GM12892 (cell line): ENCODE measurements at places on chromosomes 7 and 10.

DNA sequence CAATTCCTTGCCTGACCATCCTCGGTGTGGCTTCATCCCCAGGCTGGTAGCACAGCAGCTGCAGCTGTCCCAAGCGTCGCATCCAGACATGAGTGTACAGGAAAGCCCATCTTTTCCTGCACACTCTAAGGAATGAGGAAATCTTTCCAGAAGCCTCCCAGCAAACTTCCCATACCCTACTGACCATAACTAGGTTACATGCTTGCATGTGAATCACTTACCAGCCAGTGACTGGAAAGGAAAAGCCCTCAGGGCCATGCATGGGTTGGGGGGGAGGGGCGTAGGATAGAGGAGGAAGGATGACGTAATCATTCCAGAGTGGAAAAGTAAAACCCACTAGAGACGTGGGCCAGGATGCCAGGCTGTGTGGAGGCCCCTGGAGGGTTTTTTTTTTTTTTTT, 18.9 kb upstream of the ZNF212 start:
- no peak for DNase-seq

GRCh38 chr7:120997882-120998474, 9.5 kb downstream of the CPED1 start:
- DNase-seq, result no peak

DNA sequence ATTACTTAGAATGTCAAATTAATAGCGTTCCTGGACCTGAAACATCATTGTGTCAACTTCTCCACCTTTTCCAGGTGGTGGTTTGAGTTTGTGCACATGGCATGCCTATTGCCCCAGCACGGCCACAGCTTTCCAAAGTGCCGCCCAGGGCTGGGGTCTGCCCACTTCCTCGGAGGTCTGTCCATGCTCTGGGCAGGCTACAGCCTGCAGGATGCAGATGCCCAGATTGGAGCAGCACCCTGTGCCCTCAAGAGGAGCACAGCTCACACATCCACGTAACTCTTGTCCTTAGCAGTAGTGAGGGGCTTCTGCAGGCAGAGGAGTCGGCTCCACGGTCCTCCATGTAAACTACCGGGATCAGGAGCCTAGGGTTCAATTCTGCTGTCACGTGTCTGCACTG, 238.6 kb downstream of the EBF3 start:
- no peak for DNase-seq

DNA sequence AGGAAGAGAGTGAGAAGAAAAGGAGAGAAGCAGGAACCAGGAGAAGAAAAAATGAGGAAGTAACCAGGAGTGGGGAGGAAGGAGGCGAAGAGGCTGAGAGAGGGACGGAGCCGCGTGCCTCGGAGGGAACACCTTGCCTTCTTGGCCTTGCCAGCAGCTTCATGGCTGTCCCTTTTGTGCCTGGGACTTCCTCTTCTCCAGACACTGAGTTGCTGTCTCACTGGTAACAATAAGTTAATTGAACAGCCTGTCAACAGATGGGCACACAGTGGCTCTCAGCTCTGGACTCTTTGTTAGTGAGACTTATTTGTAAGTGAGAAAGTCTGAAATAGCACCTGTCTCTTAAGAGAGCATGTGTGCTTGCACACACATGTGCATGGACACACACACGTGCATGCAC, 83.2 kb downstream of the GATA3 start:
- no peak for DNase-seq

GRCh38 chr7:41889472-41889871, 186.6 kb upstream of the INHBA start:
- no peak for DNase-seq

GRCh38 chr10:101564490-101564991, 23.5 kb downstream of the POLL start:
- DNase-seq, result no peak

DNA sequence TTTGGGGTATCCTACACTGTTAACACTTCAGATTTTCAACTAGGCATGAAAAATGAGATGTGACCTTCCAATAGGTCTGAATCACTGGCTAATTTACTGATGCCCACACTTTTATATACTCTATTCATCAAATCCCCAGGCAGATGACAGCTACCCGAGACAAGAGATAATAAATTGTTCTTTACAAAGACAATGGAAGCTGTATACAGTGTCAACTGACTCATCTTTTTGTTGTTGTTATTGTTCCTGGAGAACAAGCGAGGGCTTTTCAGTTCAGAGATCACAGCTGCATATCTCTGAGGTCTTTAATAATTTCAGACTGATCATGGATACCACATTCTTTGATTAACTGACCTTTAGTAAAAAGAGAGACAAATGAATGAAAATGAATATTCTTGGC, 228.9 kb downstream of the SDHAF3 start:
- DNase-seq, result no peak

DNA sequence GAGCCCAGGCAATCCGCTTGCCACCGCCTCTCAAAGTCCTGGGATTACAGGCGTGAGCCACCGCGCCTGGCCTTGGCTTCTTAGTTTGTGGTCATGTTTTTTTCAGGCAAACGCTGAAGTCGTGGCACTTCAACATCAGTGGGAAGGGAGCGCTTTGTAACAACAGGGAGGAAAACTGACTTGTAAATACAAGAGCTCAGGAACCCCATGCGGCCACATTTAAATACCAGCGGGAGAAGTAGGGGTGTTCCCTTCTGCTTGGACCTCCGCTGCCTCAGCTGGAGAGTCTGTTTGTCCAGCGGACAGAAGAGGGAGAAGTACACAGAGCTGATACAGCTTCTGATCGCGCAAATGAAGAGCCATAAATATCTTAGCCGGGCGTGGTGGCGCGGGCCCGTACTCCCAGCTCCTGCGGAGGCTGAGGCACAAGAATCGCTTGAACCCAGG, 108.7 kb upstream of the KMT2C start:
- DNase-seq, result no peak
